CD4-positive, alpha-beta T cell treated with Interleukin-6 for 4 hours (primary cell): ENCODE measurements at places on chromosomes 2 and 18.

- DNase-seq: no peak
Observed at GRCh38 chr2:236809716-236810115, 240.1 kb downstream of the ACKR3 start.

DNA sequence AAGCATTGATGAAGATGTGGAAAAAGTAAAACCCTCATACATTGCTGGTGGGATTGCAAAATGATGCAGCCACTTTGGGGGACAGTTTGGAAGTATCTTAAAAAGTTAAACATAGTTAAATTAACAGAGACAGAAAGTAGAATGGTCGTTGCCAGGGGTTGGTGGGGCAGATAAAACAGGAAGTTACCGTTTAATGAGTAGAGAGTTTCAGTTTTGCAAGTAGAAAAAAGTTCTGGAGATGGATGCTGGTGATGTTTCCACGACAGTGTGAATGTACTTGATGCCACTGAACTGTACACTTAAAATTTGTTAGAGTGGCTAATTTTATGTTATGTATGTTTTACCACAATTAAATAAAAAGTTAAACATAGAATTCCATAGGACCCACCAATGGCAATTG, 44.5 kb upstream of the EGR4 start:
- DNase-seq: no peak

DNA sequence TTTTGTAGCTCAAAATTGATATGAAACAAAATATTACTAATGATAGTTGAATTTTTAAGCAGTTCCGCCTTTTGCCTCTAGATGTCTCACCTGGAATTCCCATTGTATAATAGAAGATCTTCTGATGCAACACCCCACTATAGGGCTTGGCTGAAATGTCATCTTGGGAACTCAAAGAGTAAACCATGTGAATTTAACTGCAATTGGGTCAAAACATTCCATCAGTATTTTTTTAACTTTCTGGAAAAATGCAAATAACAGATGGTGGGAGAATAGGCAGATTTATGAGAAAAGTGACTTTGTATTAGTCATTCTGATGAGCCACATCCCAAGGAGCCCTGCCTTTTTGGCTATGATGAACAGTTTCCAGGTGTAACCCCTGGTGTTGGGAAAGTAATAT, 489.9 kb downstream of the NYAP2 start:
- peak; percentile 12 for DNase-seq

DNA sequence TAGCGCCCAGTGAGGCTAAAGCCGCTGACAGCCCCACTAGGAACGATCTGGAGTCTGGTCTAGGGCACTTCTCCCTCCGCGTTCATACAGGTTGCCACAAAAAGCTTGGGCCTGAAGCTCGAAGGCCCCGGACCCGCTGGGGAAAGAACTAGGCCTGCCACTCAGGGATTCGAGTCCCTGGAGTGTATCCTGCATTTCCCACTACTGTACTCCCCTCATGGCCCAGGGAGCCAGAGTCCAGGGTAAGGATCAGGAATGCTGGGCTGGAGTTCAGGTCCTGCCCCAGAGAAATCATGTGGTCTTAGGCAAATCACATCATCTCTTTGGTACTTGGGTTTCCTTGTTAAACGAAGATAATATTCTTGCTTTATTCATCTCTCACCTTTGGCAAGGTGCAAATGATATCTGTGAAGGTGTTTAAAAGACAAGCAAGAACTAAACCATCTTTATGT, 1.4 kb upstream of the ZFP36L2 start:
- DNase-seq: no peak

DNA sequence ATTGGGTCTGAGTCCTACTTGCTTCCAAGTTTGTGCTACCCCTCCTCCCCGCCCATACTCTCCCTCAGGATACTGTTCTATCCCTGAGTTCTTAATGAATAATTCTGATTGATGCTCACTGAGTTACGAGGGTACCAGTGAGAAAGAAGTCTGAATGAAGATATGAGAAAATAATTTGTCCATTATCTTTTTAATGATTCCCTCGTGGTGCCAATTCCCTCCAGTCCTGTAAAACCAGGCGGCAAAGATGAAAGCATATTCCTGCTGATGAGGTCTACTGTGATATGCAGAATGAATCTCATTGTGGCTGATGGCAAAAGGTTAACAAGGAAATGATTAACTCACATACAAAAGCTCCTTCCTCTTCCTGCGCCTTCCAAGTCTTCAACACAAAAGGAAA, 650.2 kb upstream of the SLC39A10 start:
- no peak for DNase-seq

DNA sequence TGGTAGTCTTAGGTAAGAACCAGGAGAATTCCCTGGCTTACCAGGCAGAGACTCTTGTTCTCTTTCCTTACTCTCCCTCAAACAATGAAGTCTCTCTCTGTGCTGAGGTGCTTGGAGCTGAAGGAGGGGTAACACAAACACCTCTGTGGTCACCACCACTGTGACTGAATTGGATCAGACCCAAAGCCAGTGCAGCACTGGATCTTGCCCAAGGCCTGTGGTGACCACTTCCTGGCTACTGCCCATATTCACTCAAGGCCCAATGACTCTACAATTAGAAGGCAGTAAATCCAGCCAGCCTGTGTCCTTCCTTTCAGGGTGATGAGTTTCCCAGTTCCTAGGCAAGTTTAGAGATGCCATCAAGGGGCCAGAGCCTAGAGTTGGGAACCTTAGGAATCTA, 706.8 kb downstream of the SLC4A3 start:
- no peak for DNase-seq

DNA sequence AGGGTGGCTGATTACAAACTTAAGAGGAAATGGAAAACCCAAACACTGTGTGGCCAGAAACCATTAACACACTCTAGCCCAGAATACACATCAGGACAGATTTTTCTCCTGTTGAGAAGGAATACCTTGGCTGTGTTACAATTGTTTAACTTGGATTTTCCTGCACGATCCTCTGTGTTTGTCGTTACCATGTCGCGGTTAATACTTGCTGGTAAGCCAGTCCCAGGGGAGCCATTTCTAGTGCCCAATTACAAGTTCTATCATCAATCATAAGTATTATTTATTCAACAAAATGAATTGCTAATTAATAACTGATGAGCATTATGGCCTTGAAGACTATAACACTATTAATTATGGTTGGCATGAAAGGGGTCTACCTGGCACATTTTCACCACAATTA, 146.8 kb downstream of the LNPK start:
- no peak for DNase-seq

DNA sequence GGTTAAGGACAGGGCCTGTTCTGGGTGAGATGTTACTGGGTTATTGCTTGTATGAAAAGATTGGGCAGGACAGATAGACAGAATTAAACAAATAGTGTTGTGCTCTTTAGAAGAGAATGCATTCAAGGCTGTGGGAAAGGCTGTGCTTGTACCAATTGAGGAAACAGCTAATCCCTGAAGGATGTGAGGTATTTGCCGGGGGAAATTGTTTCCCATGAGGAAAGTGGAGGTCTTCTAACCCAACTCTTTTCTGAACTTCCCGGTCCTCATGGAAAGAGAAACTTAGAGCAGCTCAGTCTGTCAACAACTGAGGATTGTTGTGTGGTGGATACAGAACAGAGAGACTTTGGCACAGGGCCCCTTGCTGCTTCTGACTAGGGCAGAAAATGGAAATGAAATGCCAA, 9.5 kb downstream of the SLC1A4 start:
- no peak for DNase-seq

DNA sequence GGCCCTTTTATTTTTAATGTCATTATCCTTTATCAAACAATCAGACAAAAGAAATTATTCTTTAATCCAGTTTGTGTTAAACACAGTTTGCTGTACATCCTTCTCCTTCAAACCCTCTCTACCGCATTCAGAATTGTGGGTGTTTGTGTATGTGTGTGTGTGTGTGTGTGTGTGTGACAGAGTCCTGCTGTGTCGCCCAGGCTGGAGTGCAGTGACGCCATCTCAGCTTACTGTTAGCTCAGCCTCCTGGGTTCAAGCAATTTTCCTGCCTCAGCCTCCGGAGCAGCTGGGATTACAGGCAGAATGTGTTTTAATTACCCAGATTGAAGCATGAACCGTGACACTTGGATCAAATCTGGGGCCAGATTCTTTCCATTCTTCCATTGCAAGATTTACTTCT, 723.7 kb downstream of the DCDC2C start:
- DNase-seq: no peak

DNA sequence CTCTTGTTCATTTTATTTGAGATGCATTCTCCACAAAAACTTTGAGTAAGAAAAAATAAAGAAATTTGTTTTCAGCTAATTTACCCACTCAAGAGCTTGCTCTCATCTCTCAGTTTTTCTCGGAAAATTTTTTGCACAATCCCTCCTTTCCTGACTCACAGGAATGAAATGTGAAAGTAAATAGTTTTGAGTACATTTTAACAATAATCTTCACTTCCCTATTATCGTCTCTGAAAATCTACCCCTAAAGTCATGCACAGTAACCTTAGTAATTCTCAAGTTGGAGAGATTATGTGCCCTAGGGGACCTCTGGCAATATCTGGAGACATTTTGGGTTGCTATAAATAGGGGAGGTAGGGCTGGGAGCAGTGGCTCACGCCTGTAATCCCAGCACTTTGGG, 2.6 kb downstream of the CYB5A start:
- DNase-seq: no peak

GRCh38 chr2:55620123-55620779, 2.8 kb upstream of the PPP4R3B start:
- peak; percentile 16 for DNase-seq

DNA sequence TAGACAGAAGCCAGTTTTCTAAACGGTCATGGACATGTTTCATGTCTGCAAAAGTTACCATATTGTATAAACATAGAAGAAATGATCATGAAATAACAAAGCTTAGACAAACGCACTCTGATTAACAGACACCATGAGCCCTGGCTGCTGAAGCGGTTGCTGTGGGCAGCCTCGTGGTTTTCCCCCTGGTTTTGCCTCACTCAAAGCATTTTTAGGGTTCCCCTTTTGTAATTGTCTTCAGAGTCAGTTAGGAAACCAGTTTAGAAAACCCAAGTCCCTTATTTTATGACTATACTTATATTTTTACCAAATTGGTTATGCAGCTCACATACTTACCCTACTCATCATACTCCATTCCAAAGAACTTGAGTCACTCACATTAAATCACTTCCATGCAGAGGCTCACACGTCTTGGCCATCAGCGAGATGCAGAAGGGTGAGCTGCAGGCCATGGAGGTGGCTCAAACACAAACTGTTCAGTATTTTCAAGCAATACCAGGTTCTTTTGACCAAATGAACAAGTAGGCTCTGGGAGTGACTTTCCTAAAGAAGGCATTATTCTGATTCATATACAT, 105.6 kb upstream of the SALL3 start:
- no peak for DNase-seq

DNA sequence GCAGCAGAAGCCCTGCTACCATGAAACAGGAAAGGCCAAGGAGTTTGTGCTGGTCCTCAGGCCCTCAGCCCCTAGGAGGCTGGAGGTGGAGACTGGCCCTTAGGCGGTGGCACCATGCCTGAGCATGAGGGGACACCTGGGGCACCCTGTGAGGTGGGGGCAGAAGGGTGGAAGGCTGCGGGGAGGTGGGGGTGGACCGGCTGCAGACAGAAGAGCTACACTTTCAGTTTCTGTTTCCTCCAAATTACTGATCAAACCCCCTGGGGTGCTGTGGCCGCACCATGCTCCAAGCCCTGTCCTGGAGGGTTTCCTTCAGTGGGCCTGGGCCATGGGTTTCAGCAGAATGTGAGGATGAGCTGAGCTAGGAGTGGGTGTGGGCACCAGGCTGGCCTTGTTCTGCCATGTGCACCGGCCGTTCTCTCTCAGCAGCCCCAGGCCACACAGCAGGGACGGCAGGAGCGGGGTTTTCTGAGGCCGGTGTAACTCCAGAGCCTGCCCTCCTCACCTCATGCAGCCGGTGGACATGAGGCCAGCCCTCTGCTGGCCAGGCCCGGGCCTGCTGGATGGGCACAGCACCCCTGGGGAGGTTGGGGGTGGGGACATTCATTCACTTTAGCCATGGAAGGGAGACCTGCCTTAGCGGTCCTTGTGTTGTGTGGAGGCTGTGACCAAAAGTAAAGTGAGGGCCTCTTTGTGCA, 51.5 kb downstream of the PLEKHB2 start:
- DNase-seq: no peak
